ENCODE measurements at places on chromosomes 1 and 21.

DNA sequence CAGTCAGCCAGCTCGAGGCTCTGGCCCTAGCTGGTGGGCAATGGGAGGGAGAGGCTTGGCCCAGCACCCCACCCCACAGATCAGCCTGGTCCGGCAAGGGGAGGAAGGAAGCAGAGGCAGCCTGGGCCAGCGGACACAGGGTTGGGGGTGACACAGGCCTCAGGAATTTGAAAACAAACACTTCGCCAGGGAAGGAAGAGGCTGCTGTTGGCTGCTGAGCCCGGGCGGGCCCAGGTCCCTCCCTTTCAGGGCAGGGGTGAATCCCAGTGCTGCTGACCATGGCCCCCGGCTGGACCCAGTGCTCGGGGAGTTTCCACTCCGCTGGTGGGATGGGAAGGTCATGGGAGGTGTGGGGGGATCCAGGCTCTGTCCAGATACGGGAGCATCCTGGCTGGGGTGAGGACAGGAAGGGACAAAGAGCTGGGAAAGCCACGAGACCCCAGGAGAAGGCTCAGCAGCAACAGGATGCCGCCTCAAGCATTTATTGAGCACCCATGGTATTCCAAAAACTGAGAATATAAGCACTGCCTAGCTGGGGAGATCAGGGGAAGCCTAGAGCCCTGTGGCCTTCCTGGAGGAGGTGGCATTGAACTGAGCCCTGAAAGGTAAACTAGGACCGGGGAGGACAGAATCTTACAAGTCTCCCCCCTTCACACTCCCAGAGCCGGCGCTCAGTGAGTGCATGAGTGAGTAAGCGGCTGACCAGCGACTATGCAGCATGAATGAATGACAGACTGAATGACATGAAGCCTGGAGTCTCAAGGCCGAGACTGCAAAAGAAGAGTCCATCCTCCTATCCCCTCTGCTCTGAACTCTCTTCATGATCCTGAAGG is 26.2 kb upstream of the EPHA2 start:
- no peak for DNase-seq

DNA sequence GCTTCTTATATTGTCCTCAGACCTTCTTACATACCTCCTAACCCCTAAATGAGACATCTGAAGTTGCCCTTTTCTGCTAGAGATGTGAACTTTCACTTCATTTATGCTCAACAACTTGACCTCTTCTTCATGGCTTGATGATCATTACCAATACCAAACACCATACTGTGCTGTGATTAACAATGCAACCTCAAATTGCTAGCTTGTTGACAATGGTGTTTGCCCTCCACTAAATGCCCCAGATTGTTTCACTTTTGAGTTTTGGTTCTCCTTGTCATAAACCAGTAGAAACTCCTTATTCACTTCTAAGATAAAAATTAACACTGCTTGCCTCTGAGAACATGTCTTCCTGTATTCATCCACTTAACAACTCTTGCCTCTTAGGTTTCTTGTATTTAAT is 5.6 kb downstream of the JAK1 start:
- DNase-seq: no peak

GRCh38 chr1:35451125-35451528 is 106.1 kb downstream of the KIAA0319L start:
- peak; percentile 86 for DNase-seq

GRCh38 chr1:30328401-30329262 is 394.8 kb downstream of the MATN1 start:
- no peak for DNase-seq

- no peak for DNase-seq
Measured at GRCh38 chr1:174874331-174875053, 125.3 kb upstream of the CACYBP start.

GRCh38 chr1:226108935-226109828 is 46.7 kb downstream of the H3-3A start:
- no peak for DNase-seq

DNA sequence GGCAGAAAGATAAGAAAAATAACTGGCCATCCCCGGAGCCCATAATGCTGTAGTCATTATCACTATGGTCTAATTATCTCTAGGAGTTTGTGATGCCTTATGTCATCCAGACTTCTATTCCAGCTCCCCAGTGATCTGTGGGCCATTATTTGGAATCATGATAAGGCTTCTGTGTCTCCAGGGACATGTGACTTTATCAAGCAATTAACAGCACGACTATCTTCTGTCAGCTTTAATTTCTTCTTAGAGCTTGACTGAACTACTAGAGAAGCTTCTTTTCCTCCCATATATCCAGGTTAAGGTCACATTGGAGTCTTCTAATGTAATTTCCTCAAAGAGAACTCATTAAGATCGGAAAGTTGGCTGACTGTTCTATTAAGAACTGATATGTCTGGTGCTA is 100.4 kb downstream of the LHX8 start:
- no peak for DNase-seq

- DNase-seq: no peak
Measured at GRCh38 chr1:10709646-10710045, 86.8 kb downstream of the CASZ1 start.

DNA sequence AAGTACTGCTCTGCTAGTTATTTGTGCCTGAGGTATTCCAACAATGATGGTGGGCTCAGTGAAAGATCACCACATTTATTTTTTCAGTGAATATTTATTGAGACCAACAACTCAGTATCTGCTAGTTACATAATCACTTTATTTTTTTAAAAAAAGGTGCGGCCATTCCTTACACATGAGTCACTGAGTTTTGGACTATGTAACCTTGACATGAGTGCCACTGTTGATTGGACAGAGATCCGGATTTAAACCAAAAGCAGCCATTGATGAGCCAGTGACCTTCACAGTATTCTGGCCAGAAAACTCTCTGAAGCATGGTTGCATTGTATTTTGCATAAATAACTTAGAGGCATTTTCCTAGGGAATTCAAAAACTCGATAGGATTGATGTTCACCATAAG is 79.5 kb downstream of the NUF2 start:
- DNase-seq: no peak

DNA sequence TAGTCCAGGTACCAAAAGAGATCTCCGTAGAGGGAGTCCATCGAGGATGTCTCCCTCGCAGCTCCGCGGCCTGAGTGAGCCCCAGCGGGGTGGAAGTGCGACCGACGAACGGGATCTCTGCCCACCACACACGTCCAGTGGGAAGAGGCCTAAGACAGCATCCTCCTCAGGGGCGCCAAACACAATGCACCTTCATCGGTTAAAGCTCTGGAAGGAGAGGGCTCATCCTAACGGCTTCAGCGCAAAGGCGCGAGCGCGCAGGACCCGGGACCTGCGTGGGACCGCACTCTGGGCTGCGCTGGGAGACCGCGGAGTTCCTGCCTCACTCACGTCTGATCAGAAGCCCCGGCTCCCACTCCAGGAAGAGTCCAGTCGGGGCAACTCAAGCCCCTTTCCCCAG is 7.6 kb downstream of the SLC25A24 start:
- no peak for DNase-seq

DNA sequence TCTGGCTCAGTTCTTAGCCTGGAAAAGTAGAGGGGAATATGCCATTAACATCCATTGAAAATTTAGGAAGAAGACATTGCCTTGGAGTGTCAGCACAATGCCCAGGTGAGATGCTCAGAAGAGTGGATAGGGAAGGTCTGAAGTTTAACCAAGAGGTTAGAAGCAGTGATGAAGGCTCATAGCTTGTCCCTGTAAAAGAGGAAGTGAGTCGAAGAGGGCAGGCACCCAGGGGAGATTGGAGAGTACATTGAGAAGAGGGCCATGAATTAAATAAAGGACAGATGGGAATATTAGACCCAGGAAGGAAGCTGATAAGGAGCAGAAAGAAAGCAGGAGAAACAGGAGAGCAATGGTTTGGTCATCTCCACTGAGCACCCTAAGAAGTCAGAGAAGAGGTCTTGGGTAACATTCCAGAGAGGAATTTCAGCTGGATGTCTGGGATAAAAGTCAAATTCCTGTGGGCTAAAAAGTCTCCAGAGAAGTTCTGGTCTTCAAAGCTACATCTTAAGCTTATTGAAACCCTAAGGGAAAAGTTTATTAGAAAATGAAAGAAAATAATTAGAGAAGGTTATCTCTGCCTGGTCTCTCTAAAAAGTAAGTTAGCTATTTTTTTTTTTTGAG is 17.3 kb downstream of the C8B start:
- DNase-seq: no peak

- DNase-seq: no peak
Measured at GRCh38 chr1:223741861-223742260, 29.5 kb downstream of the CAPN2 start.

Data from activated CD8-positive, alpha-beta memory T cell treated with anti-CD3 and anti-CD28 coated beads, Interleukin-2, amount 50 U/mL, for 48 hours (primary cell).